ENCODE measurements at places on chromosomes 4 and X. TPM values are rescaled to one million over a fixed set of nuclear protein-coding genes. Genes with fewer than 3 reads are reported as not detected.

- no peak for DNase-seq
Measured at GRCh38 chr4:31518796-31519250, 798.7 kb downstream of the PCDH7 start.

DNA sequence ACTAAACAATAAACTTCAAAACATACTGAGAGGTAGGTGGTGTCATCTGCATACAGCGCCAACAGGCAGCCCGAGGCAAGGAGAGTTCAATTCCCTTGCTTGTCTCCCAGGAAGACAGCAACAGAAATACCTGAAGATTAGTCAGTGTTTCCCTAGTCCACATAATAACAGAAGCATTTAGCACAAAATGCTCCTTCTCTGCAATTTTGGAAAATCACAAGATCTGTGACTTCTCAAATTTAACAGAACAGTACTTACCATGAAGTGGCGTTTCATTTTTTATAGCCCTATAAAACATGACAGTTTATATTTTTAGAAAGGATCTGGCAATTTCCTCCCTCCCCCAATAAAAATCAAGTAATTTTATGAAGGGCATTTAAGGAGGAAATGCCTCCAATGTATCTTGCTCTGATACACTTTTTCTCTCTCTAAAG, 67.1 kb upstream of the MYOZ2 start:
- DNase-seq = no peak

DNA sequence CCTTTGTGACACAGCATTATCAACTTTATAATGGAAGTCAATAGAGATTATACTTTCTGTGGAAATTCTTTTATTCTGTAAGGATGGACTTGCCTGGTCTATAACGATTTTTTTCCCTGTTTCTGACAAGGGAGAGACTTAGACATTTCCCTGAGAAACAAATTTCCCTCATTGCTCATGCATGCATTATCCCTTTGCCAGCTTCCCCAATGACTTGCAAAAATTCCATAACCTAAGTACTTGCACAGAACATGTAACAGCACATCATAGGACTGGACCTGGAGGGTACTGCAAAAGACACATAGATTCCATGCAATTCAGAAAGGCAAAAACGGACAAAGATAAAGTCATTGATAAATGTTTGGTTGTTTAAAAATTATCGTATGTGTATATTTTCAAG, 166.7 kb downstream of the FHIP1A start:
- DNase-seq = no peak

- DNase-seq = peak; percentile 22
Measured at GRCh38 chrX:9465380-9466123, 694 bp downstream of the TBL1X start.

DNA sequence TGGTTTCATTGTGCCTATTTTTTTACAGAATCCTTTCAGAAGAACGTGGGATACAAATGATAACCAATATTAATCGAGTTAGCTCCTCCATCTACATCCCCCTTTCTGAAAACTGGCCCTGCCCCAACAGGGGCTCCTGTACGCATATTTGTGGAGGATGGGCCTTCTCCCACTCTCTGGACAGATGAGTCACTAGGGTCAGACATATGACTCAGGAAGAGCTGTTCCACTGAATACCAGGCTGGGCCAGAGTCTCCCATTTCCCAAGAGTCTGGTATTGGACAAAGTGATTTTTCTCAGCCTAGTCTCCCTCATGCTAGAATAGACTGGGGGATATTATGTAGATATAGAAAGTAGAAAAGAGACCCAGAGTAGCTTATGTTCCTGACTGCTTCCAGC, 142.4 kb downstream of the TSPAN5 start:
- no peak for DNase-seq

- DNase-seq = peak; percentile 13
Measured at GRCh38 chr4:146269228-146269653, 54.9 kb downstream of the REELD1 start.

DNA sequence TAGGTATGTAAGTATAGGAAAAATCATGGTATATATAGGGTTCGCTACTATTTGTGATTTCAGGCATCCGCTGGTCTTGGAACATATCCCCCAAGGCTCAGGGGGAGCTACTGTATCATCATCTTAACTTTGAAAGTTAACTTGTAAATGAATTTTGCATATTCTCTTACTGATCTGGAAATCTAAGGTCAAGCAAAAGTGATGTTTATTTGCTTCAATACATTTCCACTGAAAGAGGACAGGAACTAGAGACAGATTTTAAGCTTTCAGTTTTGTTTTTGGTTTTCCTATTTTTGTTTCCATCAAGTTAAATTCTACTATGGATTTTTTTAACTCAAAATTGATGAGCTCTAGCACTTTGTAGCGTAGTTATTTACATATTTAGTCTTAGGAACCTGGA, 56.2 kb downstream of the NAF1 start:
- DNase-seq = no peak

DNA sequence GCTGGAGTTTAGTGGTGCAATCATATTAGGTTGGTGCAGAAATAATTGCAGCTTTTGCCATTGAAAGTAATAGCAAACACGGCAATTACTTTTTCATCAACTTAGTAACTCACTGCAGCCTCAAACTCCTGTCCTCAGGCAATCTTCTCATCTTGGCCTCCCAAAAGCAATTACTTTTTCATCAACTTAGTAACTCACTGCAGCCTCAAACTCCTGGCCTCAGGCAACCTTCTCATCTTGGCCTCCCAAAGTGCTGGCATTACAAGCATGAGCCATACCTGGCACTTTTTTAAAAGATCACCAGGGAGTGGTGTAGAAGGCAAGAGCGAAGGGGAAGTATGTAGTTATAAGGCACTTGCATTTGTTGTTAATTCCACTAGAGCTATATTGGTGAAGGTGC, 491.1 kb upstream of the ADGRL3 start:
- no peak for DNase-seq

- no peak for DNase-seq
Measured at GRCh38 chr4:108445716-108446115, 174.7 kb upstream of the RPL34 start.

GRCh38 chrX:63922221-63922620, 137.2 kb upstream of the ARHGEF9 start:
- DNase-seq = no peak

DNA sequence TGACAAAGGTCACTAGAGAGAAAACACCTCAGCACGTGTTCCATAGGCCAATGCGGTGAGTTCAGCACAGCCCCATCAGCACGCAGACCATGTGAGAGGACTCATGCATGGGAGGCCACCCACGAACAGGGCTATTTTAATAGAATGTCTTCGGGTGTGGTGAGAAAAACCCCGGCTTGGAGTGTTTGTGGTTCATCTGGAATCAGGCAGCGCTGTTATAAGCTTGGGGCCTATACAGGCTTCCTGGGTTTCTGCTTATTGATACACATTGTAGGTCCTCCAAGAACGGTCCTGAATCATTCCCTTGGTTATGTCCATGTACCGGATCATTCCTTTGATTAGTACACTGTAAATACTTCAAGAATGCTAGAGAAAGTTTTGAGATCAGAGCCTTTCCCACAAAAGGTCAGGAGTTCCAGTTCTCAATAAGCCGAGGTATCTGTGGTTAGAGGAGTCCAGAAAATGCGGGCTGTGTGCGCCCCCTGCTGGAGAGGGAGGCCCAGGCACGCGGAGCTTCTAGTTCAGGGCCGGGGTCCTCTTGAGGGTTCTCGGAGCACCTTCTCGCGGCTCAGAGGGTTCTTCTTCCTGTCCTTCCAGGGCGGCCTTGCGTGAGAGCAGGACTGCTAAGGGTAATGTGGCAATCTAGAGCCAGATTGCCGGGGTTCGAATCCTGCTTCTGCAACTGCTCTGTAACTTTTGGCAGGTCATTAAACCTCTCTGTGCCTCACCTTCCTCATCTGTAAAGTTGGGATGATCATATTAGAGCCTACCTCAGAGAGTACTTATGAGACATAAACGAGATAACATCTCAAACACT, 51.8 kb downstream of the TLR10 start:
- DNase-seq = peak; percentile 73

- no peak for DNase-seq
Measured at GRCh38 chr4:153962311-153963039, 173.6 kb upstream of the SFRP2 start.

- no peak for DNase-seq
Measured at GRCh38 chr4:152805818-152806217, 26.1 kb downstream of the ARFIP1 start.

GRCh38 chr4:158068068-158068467, 104.8 kb downstream of the GASK1B start:
- no peak for DNase-seq

- DNase-seq = no peak
Measured at GRCh38 chrX:82127228-82128123, 925.6 kb downstream of the SH3BGRL start.

GRCh38 chr4:154064244-154064643, 275.4 kb upstream of the SFRP2 start:
- DNase-seq = no peak

- DNase-seq = peak; percentile 63
Measured at GRCh38 chr4:83362492-83363329, 28.1 kb upstream of the HPSE start.

DNA sequence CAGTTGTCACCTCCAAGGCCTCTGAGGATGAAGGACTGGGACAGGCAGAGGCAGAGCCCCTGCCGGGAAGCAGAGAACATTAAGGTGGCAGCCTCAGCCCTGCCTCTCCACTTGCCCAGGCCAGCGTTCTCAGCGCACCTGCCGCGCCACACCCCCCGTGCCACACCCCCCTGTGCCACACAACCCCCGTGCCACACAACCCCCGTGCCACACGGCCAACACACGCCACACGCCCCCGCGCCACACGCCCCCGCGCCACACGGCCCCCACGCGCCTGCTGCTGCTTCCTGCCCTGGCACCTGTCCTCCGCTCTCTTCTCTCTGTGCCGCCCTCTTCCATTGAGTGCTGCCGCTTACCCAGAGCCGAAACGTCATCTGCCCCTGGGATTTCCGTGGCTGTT, 58.0 kb upstream of the ZFP42 start:
- no peak for DNase-seq

DNA sequence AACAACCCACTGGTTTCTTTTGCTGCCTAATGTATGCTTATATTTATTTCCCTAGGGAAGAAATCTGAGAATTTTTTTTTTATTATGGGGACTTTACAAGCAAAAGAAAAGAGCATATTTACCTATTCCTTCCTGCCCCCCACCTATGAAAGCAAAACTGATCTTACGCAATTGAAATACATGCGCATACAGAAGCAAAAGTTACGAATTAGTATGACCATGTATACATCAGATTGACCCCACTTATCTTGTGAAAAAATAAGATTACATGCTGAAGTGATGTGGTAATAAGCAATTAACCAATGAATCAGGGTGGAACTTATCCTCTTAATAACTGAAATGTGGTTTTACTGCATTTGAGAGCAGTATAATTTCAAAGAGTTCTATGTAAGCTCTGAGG, 151.0 kb downstream of the TENM3 start:
- DNase-seq = no peak

DNA sequence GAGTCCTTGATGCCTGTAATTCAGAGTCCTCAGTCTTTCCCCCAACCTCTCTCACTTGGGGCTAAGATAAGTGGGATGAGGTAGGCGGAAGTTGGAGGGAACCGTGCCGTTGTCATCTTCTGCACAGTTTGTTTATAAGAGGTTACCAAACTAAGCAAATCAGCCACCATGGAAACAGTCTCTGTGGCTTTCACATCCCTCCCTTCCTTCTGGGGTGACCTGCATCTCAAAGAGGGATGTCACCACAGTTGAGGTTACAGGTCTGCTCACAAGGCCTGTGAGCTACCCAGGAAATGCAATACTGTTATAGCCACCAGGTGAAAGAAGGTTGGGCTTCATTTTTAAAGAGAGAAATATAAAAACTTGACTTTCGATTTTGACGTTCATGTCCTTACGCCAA, 26.3 kb downstream of the RTL5 start:
- DNase-seq = no peak

DNA sequence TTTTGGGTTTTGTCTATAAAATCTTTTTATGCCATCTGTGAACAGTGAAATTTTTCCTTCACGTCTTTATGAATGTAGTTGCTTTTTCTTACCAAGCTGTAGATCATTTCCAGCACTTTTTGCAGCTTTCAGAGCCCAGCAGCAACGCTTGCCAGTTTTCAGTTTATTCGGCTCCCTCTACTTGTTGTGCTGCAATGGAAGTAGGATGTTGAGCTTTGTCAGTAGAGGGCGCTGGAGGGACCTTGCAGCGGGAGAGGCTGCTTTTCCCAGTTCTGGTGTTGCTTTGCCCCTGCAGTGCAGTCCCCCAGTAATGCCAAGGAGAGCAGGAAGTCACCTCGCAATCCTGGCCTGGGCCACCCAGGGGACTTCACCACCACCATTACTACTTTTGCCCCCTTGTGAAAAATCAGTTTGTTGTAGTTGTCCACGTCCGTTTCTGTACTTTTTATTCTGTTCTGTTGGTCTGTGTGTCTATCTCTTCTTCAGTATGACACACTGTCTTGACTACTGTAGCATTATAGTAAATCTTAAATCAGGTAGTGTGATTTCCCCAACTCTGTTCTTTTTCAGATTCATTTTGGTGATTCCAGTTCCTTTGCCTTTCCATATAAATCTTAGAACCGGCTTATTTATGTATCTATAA, 21.8 kb downstream of the CMC4 start:
- peak; percentile 48 for DNase-seq

DNA sequence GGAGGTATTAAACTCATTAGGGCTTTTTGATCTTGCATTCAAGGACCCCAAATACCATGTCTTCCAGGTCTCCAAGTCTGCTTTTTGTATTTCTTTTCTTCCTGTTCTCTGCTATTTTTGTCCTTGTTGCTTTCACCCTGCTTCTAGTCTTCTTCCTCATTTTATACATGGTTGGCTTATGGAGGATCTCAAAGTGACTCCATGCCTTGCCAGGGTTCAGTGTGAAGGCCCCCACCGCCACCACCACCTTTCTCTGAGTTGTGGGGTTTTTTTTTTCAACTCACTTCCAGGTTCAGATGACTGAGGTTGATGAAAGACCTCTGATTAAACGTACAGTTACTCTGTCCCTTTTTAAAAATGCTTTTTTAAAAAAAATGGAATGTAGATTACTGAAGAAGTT, 96.3 kb downstream of the MAML3 start:
- no peak for DNase-seq

GRCh38 chr4:77819404-77819842, 255 bp upstream of the CNOT6L start:
- peak; percentile 75 for DNase-seq

DNA sequence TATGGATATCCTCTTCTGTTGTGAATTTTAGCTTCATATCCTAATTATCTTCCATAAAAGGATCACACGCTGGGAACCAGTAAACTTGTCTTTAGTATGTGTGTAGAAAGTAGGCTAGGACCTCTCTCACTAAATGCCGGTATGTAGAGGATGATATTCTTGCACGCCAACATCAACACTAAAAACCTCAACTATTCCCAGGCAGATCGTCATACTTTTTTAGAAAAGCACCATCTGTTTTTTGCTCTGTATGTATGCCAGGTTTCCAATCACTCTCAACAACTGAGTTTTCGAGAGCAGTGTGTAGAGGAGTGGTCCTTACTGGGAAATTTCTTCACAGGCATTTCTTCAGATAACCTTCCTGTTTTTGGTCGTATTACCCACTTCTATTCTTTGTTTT, 283.6 kb downstream of the GALNTL6 start:
- no peak for DNase-seq

Gene CD40LG
- total RNA-seq = not detected

Gene STK32B
- not detected for total RNA-seq

Gene DGKK
- not detected for total RNA-seq

Gene SRPX
- not detected for total RNA-seq

Gene LRIT3
- total RNA-seq = 0.11 TPM

Gene ERAS
- 0.30 TPM for total RNA-seq

Gene RNF128
- not detected for total RNA-seq

Gene NHS
- not detected for total RNA-seq

Gene ZNF157
- 1.4 TPM for total RNA-seq

Gene SERPINA7
- total RNA-seq = not detected

Gene ADGRG4
- not detected for total RNA-seq

Gene USP26
- total RNA-seq = not detected

Gene PGAM4
- not detected for total RNA-seq

Gene SOWAHB
- not detected for total RNA-seq
